ENCODE measurements at places on chromosomes 16 and 17.
A peak's percentile ranks its signal among the peaks of the same experiment; 100 is the strongest.

DNA sequence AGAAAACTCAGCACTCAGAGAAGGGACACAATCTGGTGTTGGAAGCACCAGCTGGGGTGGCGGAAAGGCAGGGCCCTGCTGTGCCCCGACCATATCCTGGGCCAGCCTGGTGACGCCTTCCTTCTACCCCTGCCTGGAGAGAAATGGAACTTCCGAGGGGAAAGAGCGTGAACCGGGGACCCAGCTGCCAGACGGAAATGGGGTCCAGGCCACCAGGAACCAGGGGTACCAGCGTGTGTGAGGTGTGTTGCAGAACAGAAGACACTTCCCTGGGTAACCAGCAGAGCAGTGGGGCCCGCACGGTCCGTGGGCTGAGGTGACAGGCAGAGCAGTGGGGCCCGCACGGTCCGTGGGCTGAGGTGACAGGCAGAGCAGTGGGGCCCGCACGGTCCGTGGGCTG lies 6.8 kb downstream of the RAB40B start:
- DNase-seq, result no peak

DNA sequence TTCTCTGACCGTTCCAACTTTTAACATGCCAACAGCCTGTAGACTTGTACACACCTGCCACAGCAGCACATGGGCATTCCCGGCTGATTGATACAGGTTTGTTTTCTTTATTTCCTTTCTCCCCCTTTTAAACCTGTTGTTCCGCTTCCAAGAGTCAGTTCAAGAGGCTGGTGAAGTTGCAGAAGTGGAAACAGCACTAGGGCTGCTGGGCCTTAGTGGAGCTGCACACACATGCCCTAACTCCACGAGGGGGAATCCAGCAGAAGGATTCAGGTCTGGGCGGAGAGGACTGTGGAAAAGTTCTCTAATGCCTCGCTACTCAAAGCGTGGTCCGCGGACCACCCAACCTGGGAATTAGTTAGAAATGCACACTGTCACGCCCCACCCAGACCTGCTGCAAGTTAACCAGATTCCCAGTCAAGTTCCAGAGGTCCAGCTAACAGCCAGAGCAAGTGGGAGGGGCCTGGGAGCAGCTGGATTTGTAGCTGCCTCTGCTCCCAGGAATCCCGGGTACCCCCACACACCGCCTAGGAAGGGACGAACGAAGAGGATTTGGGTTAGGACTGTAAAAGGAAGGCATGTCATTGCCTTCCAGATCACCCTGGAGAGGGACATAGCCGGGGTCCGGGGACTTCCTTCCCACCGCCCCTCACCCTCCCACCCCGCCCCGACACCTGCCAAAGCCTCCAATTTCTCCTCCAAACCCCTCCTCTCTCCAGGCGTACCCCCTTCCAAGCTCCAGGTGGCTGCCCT lies 542 bp downstream of the SLC39A11 start:
- peak; percentile 23 for DNase-seq

DNA sequence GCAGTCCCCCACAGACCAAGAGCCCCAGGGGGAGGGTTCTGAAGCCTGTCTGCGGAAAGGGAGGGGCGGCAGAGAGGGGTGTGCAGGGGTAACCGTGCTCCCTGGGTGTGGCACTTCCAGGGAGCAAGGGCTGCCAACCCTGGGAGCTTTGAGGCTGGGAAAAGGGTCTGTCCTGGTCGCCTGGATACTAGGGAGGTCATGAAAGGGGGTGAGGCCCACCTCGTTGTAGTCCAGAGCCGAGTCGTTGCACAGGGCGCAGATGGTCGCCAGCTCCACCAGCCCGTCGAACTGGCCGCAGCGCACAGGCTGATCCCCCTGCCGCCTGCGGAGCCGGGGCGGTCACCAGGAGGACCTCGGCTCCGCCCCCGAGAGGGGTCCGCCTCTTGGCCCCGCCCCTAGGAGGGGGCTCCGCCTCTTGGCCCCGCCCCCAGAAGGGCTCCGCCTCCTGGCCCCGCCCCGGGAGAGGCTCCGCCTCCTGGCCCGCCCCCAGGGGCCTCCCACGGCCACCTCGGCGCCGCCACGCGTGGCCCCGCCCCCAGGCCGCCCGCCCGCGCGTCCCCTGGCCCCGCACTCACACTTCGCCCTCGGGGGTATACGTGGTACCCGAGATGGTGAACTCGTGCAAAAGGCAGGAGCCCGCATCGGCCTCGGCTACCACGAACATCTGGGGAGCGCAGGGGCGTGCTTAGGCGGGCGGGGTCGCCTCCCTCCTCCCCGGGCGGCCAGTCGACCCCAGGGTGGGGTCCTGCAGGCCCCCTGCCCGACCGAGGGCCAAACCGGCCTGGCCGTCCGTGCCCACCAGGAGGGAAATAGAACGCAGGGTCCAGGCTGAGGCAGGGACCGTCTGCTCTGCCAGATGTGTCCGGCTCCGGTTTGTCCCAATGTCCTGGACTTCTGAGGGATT lies 19.5 kb downstream of the ATP2A3 start:
- DNase-seq, result no peak

- no peak for DNase-seq
These were observed 30.3 kb upstream of the ADORA2B start for GRCh38 chr17:15914400-15915170.

- DNase-seq, result no peak
These were observed 11.0 kb downstream of the NATD1 start for GRCh38 chr17:21242026-21242697.

GRCh38 chr16:50152807-50153595 lies at the start of gene TENT4B:
Gene TENT4B (plus strand): TSS chr16:50153306. CDS start chr16:50153622, 316 bp downstream.
- peak; percentile 83 for DNase-seq

- DNase-seq, result no peak
These were observed 7.7 kb downstream of the NUBP1 start for GRCh38 chr16:10751291-10751697.

DNA sequence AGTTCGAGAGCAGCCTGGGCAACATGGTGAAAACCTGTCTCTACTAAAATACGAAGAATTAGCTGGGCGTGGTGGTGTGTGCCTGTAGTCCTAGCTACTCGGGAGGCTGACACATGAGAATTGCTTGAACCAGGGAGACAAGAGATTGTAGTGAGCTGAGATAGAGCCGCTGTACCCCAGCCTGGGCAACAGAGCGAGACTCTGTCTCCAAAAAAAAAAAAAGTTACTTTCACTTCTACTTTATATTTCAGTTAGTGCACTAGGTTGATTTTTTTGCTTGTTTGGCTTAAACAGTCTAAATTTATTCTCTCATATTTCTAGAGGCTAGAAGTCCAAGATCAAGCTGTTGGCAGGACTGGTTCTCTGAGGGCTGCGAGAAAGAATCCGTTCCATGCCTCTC lies 13.4 kb downstream of the CCDC102A start:
- no peak for DNase-seq

GRCh38 chr16:85751698-85752501 lies 1.0 kb upstream of the C16orf74 start:
- DNase-seq, result no peak

DNA sequence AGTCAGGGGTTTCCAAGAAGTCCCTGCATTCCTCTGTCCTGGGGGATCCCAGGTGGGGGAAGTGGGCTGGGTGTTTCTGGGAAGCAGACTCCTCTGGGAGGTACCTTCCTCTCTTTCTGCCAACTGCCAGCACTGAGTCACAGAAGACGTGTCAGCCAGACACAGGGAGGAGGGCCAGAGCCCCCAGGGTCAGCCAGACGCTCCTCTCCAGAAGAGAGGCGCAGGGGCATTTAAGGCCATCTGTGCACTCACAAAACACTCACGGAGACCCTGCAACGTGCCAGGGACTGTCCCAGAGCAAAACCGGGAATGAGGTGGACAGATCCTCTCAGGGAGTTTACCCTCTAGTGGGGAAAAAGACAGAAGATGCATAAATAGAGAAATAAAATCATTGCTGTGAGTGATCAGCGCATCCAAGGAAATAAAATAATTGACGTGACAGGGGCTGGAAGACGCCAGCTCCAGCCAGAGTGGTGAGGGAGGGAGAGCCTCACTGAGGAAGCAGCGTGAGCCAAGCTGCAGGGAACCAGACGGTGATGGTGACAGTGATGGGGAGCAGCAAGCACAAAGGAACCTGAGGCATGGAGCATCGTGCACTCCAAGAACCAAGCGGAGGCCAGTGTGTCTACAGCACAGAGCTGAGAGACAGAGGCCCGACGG lies 105.4 kb downstream of the ZNF423 start:
- no peak for DNase-seq

- DNase-seq, result no peak
These were observed 16.8 kb downstream of the AKTIP start for GRCh38 chr16:53486230-53486629.

DNA sequence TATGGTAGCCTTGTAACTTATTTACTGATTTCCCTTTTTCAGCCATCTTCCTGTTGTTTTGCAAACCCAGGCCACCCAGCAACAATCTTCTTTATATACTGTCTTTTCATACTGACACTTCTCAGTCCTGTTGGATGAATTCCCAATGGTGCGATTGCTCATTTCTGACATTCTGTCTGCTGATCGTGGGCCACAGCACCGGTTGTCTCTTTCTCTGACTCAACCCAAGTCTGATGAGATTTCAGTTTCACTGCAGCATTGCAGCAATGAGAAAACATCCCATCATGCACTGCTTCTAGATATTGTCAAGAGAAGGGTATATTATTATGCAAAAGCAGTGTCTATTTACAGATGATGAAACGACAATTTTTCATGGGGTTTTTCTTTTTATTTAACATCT lies 349.2 kb upstream of the HSBP1 start:
- DNase-seq, result no peak

GRCh38 chr16:76634847-76635697 lies 357.9 kb downstream of the CNTNAP4 start:
- no peak for DNase-seq

DNA sequence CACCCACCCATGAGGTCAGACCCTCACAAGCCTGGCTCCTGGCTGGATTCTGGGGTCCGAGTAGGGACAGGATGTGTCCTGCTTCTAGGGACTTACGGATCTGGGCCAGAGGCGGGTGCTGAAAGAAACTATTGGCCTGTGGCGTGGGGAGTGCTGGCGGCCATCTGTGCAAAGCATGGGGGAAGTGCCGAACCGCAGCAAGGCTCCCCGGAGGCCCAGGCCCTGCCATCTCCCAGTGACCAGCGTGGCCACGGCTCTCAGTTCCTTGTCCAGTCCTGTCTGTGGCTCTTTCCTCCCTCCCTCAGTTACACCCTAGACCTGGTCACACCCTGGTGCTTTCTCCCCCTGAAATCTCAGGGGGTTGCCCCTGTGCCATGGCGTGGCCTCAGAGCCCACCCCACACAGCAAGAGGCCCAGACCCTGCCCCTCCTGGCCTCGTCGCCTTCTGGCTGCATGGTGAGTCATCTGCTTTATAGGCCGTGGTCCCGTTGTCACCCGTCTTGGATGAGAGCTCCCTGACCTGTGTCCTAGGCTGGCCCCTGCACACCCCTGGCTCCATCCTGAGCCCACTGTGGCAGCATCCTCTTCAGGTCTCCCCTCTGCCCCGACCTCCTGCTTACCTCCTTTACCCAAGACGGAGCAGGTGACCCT lies 54.5 kb downstream of the PRMT7 start:
- DNase-seq, result no peak

DNA sequence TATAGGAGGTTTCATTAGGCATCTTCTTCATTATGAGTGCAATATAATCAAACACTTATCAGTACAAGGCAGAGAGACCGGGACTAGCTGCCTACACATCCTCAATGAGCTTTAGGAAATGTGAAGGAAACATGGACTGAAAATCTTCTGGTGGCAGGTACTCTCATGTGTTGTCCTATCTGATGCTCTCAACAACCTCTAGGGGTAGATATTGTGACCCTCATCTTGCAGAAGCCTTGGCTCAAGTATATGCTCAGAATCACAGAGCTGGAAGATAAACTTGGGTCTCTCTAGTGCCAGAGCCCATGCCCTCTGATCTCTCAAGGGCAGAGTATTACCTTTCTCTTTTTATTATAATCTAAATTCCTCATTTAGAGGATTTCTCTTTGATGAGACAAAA lies 181.6 kb upstream of the C17orf78 start:
- peak; percentile 12 for DNase-seq

- no peak for DNase-seq
These were observed 2.1 kb downstream of the HERPUD1 start for GRCh38 chr16:56933828-56934598.

- DNase-seq, result peak; percentile 68
These were observed 5.2 kb downstream of the ITPRIPL2 start for GRCh38 chr16:19118938-19119431.

GRCh38 chr17:56815711-56816110 lies 18.0 kb downstream of the C17orf67 start:
- no peak for DNase-seq

- DNase-seq, result no peak
These were observed 8.7 kb downstream of the CCDC47 start for GRCh38 chr17:63764716-63765115.

DNA sequence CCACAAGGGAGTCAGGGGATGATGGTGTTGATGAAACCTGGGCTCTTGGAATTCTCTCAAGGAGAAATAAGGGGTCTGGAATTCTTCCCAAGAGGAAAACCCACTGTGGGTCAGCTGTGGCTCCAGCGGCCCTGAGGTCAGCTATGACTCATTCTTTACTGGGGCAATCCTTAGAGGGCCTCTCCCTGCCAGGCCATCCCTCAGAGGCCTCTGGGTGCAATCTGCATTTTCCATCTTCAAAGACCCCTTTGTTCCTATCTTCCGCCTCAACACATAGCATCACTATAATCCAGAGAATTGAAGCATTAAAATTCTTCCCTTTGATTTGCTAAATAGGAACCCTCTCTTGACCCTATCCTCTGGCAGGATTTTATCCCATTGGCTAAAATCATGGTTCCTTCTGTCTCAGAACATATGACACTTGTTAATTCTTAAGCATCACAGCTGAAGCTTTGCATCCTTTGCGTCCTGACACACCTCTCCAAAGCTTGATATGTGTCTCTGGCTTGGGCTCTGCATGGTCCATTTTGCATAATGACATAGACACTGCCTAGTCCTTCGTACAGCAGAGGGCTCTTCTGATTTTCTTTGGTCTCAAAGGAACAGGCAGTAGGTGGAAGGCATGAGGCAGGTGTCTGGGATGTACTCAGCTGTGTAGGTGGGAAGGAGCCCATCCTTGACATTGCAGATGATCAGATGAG lies 4.4 kb upstream of the KRT37 start:
- DNase-seq, result no peak

DNA sequence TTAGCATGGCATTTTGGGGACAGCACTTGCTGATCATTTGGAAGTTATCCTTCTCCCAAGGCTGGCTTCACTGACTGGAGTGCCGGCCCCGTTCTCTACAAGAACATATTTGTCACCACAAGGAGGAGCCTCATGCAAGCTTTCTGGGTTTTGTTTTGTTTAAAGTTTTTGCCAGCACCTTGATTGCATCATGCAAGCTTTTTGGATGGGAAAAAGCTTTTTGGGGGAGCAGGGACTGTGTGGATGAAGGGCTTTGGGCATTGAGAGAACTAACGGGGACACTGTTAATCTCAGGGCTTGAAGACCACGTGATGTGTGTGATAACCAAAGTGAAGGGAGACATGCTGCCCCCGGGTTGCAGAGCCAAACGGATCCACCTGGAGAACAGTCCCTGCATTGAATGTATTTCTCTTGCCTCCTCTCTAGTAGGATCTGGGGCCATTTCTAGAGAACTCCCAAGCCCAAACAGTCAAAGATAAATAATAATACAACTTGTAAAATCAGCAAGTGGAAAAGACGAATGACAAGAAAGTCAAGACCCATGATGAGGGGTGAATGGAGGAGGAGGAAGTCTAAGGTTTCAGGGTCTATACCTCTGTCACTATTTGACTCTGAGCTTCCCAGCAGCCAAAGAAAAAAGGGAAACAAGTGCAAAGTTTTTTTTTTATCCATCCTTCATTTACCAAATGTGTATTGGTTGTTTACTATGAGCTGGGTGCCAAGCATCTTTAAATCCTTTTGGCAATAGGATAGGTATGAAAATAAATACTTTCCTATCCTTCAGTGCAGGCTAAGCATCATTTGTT lies 17.2 kb downstream of the TMEM114 start:
- peak; percentile 50 for DNase-seq

GRCh38 chr16:58338205-58338604 lies 43.4 kb upstream of the PRSS54 start:
- no peak for DNase-seq

- no peak for DNase-seq
These were observed 77.0 kb downstream of the CACNG1 start for GRCh38 chr17:67121316-67121891.

Measured in hematopoietic multipotent progenitor cell treated with erythropoietin and hydrocortisone succinate and interleukin-3 and kit ligand, for 8 days (in vitro differentiated cells).